SK-N-SH treated with all-trans-retinoic acid at 6 μM for 48 hours (cell line): ENCODE measurements at places on chromosomes 2 and 18.
A peak's percentile ranks its signal among the peaks of the same experiment; 100 is the strongest.

DNA sequence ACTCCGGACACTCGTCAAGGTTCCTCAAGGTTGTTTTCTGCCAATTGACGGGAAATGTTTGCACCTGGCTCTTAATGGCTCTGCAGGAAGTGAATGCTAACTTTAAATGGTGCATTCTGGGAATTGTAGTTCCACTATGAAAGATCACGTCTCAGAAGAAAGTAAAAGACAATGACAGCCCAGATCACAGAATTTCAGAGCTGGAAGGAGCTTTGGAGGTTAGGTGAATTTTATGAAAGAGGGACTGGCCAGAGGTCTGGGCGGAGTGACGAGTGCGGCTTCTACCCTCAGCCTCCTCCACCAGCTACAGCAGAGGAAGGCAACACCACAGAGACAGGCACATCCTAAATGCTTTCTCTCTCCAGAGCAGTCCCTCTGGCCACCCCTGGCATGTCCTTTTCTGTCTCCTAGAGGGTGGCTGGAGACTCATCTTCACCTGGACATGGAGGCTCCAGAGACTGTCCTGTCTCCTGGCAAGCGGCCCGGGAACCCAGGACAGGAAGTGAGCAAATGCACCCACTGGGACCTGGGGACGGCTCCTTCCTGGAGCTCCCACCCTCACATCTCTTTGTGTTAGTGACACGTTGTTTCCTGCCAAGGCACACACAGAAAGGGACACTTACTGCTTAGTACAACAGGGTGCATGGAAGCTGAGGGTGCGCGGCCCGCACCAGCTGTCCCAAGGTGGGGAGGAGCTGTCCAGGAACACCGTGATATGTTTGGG is 19.4 kb downstream of the THAP4 start:
- ATAC-seq: peak; percentile 47; the same call in 2 of the 3 replicates

DNA sequence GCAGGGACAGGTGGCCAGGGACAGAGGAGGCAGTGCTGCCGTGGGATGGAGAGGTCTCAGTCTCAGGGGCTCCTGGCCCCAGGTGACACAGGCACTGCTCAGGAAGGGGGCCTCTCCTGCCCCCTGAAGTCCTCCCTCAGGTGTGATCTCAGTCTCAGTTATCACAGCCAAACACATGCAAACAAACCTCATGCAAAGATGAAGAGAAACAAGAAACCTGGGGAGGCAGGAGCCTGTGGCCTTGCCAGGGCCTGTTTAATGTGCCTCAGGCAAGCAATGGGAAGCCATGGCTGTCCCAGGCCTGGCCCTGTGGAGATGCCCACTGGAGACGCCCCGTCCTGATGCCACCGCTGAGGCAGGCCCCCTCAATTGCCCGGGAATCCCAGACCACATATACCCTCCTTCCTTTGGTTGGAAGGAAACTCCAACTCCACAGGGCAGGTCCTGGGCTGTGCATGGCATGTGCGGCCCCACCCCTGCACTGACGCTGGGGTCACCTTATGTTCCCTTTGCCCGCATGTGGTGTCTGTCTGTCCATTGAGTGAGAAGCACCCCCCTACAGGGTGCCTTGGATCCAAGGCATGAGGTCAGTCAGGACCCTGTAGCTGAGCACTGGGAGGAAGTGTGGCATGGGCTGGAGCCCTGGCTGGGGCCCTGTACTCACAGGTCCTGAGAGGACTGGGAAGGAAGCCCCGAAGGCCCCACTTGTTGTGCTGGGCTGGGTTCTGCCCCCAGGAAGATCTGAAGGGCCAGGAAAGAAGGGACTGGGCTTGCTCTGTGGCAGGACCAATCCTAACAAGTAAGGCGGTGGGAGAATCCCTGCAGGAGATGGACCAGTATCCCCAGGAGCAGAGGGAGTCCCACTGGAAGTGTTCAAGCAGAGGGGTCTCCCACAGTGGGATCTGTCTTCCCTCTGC is 68.8 kb upstream of the RAB6C start:
- ATAC-seq: no peak; the same call in 2 of the 3 replicates

DNA sequence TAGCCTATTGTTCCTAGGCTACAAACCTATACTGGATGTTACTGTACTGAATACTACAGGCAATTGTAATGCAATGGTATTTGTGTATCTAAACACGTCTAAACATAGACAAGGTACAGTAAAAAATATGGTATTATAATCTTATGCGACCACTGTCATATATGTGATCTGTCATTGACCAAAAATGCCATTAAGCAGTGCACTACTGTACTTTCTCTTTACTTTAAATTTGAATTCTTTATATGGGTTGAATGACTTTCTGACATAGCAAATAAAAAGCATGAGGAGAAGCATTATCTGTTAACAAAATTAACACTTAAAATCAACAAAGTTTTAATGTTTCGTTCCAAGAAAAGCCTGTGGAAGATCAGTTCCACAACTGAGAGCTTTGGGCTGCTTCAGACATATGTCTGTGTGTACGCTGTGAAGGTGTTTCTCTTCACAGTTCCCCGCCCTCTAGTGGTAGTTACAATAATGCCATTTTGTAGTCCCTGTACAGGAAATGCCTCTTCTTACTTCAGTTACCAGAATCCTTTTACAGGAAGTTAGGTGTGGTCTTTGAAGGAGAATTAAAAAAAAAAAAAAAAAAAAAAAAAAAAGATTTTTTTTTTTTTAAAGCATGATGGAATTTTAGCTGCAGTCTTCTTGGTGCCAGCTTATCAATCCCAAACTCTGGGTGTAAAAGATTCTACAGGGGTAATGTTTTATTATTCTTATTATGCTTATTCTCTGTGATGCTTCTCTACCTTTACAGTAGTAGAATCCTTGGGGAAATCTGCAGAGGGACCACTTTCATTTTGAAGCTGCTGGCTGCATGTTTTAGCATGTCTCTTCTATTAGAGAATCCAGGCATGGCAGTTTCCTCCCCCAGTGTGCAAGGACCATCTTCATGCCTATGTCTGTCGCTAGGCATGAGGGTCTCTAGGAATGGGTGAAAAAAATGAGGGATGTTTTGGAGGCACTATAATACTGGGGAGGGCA is 54.5 kb downstream of the SCN2A start:
- peak; percentile 100 for ATAC-seq

DNA sequence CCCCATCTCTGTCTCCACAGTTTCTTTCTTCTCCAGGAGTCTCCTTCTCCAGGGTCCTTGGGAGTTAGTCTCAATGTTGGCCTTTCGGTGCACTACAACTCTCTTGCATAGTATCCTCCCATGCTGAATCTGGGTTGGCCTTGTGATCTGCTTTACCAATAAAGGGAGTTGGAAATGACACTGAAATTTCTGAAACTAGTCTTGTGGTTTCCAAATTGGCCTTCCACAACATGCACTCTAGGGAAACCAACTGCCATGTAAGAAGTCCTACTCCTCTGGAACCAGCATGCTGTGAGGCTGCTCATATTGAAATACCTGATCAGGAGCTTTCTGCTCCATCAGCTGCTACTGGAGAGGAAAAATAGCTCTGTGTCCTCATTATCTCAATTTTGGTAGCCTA is 9.9 kb upstream of the ABHD3 start:
- no peak for ATAC-seq

DNA sequence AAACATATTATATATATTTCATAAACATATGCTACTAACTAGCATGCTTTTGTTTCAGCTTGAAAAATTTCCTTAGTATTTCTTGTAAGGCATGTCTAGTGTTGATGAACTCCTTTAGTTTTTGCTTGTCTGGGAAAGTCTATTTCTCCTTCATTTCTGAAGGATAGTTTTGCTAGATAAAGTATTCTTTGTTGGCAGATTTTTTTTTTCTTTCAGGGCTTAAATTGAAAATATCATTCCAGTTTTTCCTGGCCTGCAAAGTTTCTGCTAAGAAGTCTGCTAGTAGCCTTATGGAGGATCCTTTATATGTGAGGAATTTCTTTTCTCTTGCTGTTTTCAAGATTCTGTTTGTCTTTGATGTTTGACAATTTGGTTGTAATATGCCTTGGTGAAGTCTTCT is 183.5 kb downstream of the SLC4A3 start:
- no peak for ATAC-seq

GRCh38 chr18:24031318-24031717 is 16.8 kb downstream of the TTC39C start:
- ATAC-seq: no peak

DNA sequence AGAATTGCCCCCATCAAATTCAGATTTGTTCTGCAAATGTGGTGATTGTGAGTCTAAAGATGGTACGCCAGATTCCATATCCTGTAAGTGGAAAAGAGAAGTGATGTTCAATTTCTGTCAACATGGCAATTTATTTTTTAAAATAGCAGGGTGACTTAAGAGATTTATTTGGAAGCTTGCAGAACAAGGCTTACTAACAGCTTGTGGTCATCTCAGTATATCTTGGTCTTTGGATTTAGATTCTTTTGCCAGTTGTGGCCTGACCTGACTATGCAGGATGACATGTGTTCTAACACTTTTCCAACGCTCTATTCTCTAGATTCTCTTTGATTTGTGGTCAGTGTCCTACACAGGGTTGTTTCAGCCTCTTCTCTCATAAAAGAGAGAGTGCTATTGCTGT is 74.4 kb downstream of the MAP3K20 start:
- ATAC-seq: peak; percentile 49

GRCh38 chr2:197024206-197024605 is 97.7 kb upstream of the PGAP1 start:
- no peak for ATAC-seq

DNA sequence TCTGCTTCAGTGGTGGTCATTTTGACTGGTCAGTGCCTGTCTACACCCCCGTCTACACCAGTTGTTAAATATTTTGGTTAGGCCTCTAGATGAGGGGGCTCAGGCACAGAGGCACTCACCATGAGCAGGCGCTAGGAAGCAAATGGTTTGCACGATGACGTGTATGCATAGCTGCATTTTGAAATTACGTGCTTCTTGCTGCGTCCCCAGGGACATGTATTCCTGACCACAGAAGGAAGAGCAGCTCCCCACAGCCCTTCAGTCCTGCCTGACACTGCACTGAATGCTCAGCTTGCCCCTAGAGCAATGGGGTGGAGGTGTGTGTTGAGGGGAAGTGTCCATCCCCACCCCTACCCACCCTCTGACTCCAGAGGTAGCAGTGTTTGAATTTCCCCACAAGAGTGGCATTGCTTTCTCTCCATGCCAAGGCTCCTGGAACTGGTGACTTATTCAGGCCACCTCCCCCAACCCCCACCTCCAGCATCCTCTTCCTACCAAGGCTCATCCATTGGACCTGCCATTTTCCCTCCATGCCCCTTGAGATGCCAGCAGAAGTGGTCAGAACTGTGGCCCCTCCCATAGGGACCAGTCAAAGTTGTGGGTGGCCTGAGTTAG is 11.4 kb upstream of the ZAP70 start:
- no peak for ATAC-seq

DNA sequence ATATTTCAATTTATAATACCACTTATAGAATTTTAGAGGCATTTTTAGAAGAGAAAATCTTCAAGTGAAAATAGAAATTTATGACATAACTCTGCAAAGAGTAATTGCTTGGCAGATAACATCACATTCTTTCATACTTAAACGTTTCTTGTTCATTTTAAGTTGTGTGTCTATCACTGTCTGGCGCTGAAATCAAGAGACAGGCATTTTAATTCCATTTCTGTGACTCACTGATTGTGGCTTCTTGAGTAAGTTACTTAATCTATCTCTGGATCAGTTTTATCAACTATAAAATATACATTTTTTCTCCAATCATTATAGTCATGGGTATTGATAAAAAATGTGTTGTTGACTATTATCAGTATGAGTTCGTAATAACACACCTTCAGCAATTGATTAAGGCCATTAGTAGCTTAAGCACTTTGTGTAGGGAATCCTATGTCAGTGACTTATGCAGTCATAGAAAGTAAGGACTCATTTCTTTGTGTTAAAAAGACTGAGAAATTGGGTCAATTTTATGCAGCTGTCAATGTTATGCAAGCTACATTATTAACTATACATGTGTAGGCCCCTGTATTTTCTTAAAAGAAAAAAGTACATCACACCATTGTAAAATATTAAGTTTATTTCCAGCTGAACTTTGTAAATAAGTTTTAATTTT is 497.3 kb downstream of the CCDC85A start:
- ATAC-seq: peak; percentile 75
